ENCODE measurements at places on chromosomes 13 and 19.

- DNase-seq, result no peak
Measured at GRCh38 chr13:23956106-23956505, 58.8 kb upstream of the C1QTNF9B start.

- DNase-seq, result no peak
Measured at GRCh38 chr19:1284293-1284978, 1.2 kb upstream of the EFNA2 start.

GRCh38 chr13:83876546-83876945, 5.7 kb downstream of the SLITRK1 start:
- DNase-seq, result peak; percentile 46

DNA sequence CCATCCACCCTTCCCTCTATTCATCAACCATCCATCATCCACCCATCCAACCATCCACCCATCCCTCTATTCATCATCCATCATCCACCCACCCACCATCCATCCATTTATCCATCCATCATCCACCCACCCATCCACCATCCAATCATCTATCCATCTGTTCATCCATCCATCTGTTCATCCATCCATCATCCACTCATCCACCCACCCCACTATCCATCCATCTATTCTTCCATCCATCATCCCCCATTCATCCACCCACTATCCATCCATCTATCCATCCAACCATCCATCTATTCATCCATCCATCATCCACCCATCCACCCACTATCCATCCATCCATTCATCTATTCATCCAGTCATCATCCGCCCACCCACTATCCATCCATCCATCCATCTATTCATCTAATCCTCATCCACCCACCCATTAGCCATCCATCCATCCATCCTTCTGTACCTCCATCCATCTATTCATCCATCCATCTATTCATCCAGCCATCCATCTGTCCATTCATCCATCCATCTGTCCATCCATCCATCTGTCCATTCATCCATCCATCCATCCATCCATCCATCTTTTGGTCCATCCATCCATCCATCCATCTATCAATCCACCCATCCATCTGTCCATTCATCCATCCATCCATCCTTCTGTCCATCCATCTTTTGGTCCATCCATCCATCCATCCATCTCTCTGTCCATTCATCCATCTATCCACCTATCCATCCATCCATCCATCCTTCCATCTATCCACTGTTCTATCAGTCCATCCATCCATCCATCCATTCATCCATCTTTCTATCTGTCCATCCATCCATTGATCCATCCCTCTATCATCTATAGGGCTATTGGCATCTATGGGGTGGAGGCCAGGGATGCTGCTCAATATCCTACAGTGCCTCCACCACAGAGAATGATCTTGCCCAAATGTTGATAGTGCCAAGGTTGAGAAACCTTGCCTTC, 47.5 kb downstream of the CPAMD8 start:
- no peak for DNase-seq

DNA sequence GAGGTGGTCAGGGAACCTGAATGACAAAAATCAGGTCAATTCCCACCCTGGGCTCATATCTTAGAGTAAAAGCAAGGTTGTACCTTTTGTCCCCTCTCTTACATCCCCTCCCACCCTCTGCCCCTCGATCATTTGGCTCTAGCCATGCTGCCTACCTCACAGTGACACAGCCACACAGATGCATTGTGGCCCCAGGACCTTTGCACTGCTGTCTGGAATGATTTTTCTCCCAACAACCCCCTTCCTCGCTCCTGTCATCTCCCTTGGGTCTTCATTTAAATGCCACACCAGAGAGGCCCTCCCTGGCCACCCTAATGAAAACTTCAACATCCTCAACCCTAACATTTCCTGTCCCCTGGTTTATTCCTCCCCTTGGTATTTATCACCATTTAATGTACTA, 4.3 kb downstream of the MYH14 start:
- DNase-seq, result no peak

GRCh38 chr13:24043590-24044350, 116.8 kb upstream of the SPATA13 start:
- DNase-seq, result no peak

DNA sequence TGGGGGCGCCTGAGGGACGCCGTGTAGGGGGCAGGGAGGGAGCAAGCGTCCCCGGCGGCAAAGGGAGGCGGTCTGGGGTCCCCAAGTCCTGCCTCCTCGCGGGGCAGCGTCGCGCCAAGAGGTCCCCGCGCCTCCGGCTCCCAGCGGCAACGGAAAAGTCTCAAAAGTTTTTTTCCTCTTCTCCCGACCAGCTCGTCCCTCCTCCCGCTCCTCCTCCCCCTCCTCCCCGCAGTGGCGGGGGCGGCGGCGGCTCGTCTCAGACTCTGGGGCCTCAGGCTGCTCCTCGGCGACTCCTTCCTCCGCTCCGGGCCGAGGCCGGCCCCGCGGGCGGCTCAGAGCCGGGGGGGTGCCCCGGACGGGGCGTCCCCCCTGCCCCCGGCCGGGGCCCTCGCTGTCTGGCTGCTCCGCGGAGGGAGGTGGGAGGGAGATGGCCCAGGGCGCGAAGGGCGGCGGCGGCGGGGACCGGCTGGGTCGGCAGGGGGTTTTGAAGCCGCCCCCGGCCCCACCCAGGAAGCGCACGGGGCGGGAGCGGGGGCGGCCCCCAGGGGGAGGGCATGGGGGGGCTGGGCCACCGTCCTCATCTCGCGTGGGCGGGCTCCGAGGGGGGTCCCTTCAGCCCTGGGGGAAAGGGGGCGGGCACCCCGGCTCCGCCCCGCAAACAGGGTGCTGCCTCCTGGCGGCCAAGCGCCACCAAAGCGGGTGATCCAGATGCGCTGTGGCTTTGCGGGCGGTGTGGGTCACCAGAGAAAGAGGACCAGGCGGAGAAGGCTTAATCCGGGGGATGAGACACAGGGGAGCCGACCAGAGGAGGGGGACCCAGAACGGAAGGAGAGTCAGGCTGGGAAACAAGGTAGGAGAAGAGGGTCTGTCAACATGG, at the start of gene TGFB1:
Gene TGFB1, minus strand, starts transcription at position 457 of the 877 bp plus-strand sequence. CDS start 878 bp downstream, outside the sequence.
- peak; percentile 98 for DNase-seq

GRCh38 chr13:88979465-88980175, 1308.4 kb downstream of the SLITRK5 start:
- DNase-seq, result no peak

DNA sequence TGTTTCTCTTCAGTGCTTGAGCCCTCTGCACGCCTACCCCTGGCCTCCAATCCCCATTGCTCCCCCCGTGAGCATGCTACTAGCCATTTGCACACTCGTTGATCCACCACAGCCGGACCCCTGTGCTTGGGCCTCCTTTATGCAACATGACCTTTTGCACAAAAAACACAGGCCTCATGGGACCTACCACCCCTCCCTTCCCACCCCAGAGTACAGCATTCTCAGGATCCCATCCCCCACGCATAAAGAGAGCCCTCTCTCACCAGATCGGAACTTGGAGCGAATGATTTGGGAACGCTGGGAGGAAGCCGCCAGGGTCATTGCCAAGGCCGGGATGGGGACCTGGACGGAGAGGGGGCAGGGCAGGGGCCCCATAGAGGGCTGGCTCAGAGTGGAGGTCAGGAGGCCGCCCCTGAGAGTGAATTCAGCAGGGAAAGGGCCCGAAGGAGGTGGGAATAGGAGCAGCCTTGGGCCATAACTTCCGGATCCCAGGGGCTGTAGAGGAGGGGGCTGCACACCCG, 754 bp downstream of the MAMSTR start:
- DNase-seq, result no peak

DNA sequence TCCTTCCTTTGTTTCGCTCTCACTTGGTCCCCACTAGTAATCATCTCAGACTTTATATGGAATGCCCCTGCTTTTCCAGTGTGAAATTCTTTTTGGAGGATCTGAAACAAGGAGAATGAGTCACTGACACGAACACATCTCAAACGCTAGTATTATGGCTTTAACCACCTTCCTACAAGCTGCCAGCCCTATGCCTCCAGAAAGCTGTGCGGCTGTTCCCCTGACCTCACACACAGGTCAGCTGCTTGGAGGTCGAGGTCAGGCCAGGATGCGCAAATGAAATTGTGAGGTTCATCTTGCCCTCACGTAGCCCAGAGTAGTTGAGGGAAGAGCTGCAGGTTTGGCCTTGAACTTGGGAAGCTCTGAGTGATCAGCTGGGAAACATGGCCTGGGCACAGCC, 449.8 kb downstream of the FGF9 start:
- no peak for DNase-seq
